ENCODE measurements at places on chromosomes 5 and 9. TPM values are rescaled to one million over a fixed set of nuclear protein-coding genes. Genes with fewer than 3 reads are reported as not detected.

DNA sequence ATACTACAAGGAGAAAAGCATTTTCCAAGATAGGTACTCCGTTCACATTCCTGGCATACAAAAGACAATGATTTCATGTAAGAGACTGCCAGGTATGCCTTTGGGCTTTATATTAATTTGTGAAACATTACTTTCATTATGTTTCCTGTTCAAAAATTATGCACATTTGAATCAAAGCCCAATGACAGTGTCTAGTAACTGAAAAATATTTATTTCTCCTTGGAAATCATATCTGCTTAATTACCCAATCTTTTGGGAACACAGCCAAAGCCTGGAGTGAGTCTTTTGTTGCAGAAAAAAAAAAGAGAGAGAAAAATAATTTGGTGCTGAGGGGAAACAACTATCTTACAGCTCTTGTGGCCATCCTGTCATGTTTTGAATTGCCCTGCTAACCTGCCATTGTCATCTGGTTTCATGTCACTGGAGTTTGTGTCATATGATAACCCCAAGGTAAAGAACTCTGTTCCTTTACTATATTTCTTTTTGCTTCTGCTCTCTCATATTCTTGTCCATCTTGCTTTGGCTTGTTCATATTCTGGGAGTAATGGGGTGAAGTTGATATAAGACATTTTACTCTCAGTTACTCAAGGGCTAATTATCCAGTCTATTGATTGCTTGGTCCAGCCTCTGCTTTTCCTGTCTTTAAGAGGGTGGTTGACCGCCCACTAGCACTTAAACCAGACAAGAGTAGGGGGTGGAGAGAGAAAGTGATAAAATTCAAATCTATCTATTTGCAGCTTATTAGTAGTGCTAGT, 238.3 kb upstream of the NUDT12 start:
- no peak for DNase-seq

DNA sequence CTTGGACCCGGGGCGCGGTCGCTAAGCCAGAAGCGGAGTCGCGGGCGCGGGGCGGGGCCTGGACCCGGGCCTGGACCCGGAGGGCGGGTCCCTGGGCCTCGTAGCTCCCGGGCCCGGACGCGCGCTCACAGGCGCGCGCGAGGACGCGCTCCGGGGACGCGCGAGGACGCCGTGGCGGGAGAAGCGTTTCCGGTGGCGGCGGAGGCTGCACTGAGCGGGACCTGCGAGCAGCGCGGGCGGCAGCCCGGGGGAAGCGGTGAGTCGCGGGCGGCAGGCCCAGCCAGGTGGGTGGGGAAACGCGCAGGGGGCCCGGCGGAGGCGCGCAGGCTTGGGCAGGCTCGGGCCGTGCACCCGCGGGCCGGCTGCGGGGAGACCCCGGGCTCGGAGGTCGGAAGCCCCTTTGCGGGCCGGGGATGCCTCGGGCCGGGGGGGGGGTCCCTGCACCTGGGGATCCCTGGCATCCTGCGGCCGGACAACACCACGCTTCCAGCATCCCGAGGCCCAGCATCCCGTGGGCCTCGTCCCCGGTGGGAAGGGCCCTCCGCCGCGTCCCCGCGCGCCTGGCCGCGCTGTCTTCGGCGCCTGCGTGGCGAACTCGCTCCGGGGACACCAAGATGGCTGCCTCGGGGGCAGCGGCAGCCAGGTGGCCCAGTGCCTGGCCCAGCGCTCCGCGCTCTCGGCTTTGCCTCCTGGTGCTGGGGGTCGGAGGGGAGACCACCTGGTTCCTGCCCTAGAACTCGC, at the start of gene SFXN1:
SFXN1 (plus strand) TSS at position 177 of the 741 bp plus-strand sequence. CDS start 13,544 bp downstream, outside the sequence.
- DNase-seq: peak; percentile 74

GRCh38 chr5:118236108-118236849, 752.1 kb downstream of the DTWD2 start:
- no peak for DNase-seq

The NSG2 gene
- total RNA-seq: not detected

- no peak for DNase-seq
Measured at GRCh38 chr9:110969971-110970386, 68.3 kb downstream of the LPAR1 start.

- no peak for DNase-seq
Measured at GRCh38 chr5:92863666-92864065, 717.4 kb downstream of the NR2F1-AS1 start.

GRCh38 chr5:99191206-99191745, 262.5 kb upstream of the CHD1 start:
- DNase-seq: no peak

The SLC34A1 gene
- total RNA-seq: not detected

- DNase-seq: no peak
Measured at GRCh38 chr5:170251462-170251861, 18.7 kb downstream of the C5orf58 start.

The MRPS30 gene
- total RNA-seq: 52.7 TPM

DNA sequence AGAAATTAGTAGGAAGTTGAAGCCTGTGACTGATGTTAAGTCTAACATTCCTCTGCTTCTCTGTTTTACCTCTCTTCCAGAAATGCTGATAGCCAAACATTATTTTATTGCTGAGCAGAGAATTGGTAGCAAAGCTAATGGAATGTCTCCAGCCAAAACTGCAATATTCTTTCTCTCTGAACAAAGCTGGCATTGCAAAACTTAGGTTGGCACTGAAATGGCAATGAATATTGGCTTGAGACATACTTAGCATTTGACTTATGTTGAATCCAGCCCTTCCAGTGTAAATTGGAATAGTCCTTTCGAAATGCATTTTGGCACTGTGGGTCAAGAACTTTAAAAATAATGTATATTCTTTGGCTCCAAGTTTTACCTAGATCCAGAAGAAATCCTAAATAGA, 21.1 kb downstream of the FAF2 start:
- DNase-seq: no peak

DNA sequence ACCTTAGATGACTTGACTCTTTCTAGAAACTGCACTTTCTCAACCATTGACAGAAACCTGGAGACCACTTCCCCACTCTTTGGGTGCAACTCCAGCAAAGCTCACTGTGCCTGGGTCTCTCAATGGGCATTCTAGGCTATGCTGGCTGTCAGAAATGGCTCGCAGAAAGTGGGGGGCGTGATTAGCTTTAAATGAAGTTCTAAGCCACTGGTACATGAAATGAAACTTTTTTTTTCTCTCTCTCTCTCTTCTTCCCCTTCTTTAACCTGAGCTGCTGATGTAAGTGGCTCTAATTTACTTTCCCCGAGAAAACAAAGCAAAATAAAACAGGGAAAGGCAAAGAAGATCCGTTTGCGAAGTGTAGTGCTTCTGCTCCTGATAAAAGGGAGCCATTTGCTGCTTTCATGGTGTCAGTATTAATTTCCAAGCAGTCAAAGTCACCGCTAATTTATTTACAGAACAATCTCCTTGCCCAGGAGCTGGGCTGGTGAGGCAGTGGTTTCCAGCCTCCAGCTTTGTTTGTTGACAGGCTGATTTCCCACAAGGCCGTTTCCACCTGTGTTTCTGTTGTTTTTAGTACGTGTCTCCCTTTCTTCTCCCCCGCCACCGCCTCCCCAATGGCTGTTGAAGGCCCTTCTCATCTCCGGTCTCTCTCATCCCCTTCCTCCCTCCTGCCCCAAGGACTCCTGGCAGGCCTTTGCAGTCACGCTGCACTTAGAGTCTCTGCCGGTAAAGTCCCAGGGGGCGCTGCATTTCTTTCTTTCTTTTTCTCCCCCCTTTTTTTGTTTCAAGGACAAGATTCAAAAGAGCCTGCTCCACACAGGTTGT, 422.9 kb downstream of the EBF1 start:
- no peak for DNase-seq

DNA sequence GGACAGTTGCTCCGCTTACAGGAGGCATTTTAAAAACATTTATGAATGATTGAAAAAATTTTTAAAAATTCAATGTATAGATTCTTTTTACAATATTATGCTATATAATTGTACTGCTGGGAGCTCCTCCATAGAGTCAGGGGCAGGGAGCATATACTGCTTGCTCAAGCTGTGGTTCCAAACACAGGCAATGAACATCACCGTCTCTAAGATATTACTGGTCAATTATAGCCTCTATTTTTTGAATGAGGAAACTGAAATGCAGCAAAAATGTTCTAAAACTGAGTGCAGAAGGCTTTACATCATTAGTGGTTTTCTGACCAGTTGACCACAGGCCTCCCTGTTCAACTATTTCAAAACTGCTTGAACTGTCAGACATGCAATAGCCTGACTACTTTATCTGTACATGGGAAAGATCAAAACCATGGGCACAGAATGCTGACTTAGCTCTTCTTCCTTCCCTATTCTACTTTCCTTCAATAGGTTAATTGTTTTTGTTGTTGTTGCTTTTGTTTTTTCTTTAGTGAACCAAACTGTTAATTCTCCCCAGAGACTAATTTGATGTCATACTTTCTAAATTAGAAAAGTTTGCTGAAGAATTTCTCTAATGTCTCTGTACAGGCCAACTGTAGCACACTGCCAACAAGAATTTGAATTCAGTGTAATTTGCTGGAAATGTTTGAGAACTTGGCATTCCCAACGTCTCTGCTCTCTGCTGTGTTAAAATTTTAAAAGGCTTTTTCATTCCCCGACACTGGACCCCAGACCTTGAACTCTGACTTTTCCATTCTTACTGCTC, 107.6 kb upstream of the MPDZ start:
- DNase-seq: no peak

- DNase-seq: no peak
Measured at GRCh38 chr5:93359960-93360305, 221.1 kb downstream of the NR2F1-AS1 start.

The FBP2 gene
- 0.29 TPM for total RNA-seq

DNA sequence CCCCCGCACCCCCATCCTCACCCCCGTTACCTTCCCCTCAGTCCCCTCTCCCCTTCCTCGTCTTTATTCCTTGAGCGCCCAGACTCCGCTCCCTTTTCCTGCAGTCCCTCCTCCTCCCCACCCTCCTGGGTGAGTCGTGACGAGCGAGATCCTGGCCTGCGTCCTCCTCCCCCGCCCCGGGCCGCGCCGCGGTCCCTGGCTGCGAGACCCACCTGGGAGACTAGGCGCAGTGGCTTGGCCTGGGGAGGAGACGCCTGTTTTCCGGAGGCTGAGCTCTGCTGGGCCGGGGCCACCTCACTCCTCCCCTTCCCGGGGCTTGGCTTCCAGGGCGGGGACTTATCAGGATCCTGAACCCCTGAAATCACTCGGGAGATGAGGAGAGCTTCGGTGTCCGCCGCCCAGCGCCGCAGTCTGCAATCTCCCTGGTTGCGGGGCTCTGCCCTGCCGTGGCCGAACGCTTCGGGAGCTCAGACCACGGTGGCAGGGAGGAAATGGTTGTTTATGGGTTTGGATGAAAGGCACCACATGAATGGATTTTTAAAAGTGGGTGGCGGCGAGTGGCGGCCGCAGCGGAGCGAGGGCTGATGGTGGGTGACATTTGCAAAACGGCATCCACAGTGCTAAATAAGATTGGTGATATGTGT, 984 bp downstream of the STXBP1 start:
- peak; percentile 76 for DNase-seq

- no peak for DNase-seq
Measured at GRCh38 chr9:77587042-77587441, 61.1 kb downstream of the GNA14 start.

- no peak for DNase-seq
Measured at GRCh38 chr5:7251132-7251531, 144.8 kb upstream of the ADCY2 start.

DNA sequence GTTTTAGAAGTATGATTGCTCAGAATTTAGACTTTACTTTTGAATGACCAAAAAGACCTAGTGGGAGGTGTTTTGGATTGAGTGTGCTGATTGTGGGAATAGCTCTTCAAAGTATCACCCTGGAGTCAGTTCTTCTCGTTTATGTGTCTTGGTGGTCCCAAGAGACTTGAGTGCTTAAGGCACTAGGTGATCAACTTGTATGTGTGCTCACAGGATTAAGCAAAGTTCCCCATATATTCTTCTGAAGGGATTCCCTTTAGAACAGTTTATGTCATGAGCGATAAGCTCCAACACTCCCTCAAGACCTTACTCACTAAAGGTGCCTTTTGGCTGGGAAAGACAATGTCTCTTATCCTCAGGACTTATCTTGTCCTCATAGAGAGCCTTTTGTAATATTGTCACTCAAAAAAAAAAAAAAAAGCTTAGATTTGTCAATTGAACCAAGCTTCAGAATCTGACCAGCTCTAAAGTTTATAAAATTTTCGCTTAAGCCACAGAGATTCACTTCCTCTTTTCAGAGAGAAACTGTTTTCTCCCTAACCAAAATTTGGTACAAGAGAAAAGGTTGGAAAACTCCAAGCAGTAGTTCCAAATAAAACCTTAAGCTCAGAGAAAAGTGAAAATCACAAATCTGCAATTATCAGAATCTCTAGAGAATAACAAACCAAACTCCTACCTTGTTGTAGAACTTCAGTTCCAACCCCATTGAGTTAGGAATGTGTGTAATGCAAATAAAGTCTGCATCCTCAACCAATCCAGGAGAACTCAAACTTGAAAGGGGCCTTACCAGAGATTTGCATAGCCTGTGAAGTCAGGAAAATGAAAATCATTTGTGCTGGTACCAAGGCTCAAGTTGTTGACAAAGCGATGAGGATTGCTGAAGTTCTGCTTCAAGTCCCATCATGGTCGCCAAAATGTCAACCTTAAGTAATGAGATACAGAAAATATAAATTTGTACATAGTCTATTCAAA, 40.0 kb upstream of the PDZD2 start:
- no peak for DNase-seq

GRCh38 chr9:83965350-83966208, 14.4 kb downstream of the HNRNPK start:
- DNase-seq: no peak

The GOLGA1 gene
- total RNA-seq: 25.1 TPM

The SEC24A gene
- total RNA-seq: 23.7 TPM

- DNase-seq: no peak
Measured at GRCh38 chr5:125310749-125311148, 564.3 kb upstream of the ZNF608 start.

GRCh38 chr9:68904454-68904853, 109.5 kb downstream of the PRKACG start:
- DNase-seq: no peak

The PCDHGA2 gene
- 2.6 TPM for total RNA-seq

The VDAC1 gene
- 167 TPM for total RNA-seq

- DNase-seq: no peak
Measured at GRCh38 chr5:34930870-34931269, 1.5 kb downstream of the DNAJC21 start.

GRCh38 chr9:107491081-107492053, 1.8 kb upstream of the KLF4 start:
- peak; percentile 49 for DNase-seq

The FOXD4L3 gene
- total RNA-seq: not detected

The PCDHB3 gene
- total RNA-seq: 1.1 TPM

The COL15A1 gene
- total RNA-seq: 63.2 TPM

- peak; percentile 61 for DNase-seq
Measured at GRCh38 chr5:14305045-14305444, 161.9 kb downstream of the TRIO start.

The SLC1A3 gene
- 33.4 TPM for total RNA-seq

GRCh38 chr5:127924606-127925005, 159.0 kb upstream of the SLC12A2 start:
- no peak for DNase-seq
